ENCODE measurements at places on chromosomes 2 and 18.
A peak's percentile ranks its signal among the peaks of the same experiment; 100 is the strongest.

GRCh38 chr18:37483984-37484819 is 81.4 kb downstream of the CELF4 start:
- DNase-seq = no peak

DNA sequence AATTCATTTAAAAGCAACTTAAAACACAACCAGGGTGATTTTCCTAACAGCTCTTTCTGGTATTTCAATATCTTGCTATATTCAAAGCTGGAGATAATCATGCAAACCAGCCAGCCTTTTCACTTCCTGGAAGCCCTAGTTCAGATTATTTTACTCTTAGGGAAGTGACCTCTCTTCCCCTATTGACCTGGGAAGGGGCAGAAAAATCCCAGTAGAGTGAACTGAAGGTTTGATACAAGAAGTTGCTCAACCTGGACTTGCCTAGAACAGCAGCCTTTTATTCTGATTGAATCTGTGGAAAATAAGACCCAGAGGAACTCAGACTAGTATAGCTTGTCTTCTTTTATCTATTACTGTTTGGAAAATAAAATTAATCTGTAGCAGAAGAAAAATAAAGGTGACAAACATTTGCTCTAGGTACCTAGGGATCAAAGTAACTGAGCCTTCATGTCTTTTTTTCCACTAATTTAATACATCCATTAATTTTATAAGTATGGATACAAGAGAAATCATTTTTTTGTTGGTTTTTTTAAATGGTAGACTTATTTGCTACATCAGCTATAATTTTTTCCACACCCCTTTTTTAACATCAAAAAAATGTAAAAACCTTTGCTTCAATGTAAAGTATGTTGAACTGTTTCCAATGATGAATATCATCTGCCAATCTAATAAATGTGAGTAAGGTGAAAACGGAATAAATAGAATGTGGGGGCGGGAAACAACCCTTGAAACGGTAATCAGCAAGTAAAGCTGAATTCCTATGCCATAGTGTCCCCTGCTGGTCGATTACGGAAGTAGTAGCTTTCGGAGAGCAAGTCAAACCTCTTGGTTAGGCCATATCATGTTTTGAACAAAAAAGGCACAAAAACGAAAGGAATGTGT is 629.9 kb downstream of the NRXN1 start:
- peak; percentile 47 for DNase-seq

DNA sequence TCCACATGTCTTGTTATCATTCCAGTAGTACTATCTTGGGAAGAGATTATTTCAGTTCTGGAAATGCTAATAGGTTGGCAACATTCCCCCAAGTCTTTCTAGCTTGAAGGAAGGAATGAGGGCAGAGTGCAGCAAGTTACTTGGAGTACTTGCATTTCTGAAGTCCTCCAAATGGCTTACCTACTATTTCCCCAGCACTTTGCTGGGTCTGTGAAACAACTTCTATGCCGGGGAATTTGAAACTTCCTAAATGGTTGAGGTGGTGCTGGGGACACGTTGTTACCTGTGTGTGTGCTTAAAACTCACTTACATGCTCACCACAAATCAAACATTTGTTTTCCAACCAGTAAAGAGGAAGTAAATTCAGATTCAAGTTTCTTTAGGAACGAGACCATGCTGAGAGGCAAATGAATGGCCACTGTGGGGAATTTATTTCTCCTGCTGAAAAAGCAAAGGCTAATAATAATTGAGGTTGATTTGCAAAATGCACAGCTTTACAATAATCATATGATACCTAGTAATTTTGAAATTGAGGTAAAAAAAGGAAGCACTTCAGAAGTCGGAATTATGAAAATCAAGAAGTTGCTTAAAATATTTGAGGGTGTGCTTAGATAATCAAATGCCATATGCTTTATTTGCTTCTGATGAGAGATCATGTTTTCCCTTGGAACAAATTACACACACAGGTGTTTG is 1167.7 kb upstream of the ZEB2 start:
- DNase-seq = no peak

DNA sequence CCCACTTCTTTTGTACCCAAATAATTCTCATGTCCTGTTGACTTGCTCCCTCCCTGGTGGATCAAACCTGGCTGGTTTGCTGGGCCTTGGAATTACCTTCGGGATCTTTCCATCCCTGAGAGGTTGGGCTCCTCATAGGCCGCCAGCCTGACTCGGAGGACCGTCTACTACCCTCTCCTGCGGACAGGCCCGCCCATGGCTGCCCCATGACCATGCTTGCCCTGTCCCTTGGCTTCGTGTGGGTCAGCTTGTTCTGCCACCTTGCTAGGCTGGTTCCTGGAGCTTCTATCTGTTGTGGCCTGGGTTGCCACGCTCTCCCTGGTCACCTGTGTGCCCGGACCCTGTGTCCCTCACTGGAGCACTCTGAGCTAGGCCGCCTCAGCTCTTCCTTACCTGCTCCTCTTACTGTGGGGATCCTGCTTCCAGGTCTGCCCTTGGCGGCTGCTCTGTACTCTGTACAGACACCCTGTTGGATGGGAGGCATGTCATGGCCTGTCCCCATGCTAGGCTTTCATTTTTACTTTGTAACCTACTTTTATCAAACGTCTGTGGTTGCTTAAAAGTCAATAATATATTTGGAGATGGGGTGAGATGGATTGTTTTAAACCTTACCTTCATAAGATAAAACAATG is 29.7 kb upstream of the FHL2 start:
- no peak for DNase-seq

DNA sequence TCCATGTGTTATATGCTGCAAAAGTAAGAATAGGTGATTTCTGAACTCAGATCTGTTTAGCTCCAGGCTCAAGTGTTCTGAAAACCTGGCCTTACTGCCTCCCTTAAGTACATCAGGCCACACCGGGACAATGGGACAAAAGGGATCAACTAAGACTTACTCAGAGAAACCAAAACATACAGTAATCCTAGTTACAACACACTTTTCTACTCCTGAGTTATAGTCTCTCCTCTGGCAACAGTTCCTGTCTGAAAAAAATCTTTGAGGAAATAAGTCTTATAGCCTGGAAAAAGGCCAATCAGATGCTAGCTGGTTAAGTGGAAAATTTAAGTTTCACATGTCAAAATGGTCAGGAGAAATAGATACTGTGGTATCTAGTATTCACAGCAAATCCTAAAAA is 5.6 kb downstream of the METTL5 start:
- DNase-seq = no peak

- no peak for DNase-seq
Measured at GRCh38 chr2:230152334-230152733, 67.5 kb downstream of the SP110 start.

- DNase-seq = no peak
Measured at GRCh38 chr2:21263622-21264021, 139.9 kb downstream of the TDRD15 start.

DNA sequence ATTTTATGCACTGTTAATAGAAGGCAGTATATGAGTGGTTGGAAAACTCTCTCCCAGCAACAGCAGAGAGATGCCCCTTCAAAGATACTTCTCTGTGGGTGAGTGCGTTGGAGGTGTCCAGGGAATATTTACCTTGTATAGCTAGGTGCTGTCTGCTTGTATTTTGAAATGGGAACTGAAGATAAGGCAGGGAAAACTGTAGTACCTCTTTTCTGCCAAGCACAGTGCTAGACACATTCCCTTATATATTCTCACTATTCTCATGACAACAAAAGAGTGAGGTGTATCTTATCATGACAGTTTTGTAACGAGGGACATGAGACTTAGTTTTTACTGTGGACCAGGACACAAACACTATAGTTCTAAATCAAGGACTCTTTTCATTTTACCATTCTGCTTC is 2.1 kb downstream of the TTC39C start:
- DNase-seq = no peak

DNA sequence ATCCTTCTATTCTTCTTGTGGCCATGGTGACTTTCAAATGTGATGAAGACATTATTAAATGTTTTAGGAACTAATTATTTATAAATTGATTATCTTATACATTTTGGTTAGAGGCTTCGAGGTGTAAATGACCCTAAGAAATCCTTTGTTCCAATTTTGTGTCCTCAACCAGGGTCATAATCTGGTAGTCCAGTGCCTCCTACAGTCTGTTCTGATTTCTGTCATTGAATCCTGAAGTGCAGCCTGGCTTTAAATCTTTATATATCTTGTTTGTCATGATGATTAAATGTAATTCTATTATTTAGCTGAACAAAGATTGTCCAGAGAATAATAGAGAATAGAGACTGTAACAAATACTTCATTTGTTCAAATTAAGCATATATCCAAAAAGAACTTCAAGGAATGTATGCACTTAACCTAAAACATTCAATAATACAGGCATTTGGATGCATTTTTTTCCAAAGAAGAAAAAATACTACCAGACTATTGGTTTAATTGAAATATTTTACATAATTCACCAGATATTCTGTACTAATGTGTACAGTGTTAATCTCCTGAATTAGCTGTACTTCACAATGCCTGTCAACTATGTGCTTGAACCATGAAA is 89.8 kb downstream of the PRPF40A start:
- DNase-seq = no peak

DNA sequence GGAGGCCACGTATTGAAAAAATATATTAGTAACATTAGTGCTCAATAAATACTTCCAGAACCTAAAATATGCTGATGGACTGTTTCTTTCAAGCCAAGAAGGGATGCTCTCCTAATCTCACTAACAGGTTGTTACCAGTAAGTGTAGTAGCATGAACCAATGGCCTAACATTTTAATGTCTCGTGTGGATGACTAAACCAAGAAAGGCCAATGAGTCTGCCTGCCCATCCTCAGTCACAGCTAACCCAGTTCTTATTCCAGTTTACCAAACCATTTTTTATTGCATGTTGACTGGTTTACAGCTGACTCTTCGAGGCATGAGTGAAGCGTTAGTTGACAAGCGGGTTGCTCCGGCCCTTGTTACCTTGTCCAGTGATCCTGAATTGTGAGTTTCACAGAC is 45.1 kb upstream of the TNFRSF11A start:
- DNase-seq = no peak

DNA sequence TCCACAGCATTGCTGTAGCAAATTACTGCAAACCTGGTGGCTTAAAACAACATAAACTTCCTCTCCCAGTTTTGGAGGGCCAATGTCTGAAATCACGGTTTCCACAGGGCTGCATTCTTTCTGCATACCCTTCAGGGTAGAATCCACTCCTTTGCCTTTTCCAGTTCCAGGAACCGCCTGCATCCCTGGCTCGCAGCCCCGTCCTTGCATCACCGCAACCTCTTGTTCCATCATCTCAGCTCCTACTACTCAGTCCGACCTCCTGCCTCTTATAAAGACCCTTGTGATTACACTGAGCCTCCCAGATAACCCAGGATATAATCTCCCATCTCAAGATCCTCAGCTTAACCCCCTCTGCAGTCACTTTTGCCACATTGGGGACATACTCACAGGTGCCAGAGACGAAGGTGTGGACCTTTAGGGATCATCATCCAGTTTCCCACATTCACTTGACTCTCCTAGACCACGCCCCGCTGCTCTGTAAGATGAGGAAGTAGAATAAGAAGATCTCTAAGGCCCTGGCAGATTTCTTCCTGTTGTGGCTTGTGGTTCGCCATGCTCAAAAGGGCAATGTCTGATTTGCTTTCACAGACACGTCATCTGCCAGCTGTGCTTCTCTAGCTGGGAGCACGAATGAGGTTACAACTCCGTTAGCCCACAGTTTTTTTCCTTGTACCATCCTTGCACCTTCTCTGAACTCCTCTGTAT is 103.6 kb upstream of the AGAP1 start:
- DNase-seq = no peak

DNA sequence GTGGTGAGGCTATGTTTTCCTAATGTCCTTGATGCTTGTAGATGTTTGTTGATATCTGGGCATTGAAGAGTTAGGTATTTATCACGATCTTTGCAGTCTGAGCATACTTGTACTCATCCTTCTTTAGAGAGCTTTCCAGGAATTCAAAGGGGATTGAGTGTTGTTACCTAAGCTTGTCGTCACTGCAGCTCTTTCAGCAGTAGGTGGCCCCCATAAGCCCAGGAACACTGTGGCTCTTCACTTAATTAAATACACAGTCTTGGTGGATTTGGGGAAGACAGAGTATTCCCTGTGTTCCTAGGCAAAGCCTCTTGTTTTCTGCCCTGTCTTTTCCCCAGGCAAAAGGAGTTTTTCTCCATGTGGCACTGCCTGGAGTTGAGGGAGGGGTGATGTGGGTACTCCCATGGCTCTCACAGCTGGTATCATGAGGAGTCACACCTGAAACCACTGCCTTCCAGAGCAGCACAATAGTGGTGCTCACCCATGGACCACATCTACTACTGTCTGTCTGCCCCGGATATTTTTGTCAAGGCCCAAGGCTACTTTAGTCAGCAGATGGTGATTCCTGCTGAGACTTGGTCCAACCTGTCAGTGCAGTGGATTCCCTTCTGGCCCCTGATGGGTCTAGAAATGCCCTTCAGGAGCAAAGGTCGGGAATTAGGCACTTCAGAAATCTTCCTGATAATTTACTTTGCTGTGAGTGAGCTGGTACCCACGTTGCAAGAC is 95.7 kb downstream of the GALNT13 start:
- DNase-seq = no peak

- no peak for DNase-seq
Measured at GRCh38 chr2:71927757-71928715, 219.6 kb downstream of the CYP26B1 start.

DNA sequence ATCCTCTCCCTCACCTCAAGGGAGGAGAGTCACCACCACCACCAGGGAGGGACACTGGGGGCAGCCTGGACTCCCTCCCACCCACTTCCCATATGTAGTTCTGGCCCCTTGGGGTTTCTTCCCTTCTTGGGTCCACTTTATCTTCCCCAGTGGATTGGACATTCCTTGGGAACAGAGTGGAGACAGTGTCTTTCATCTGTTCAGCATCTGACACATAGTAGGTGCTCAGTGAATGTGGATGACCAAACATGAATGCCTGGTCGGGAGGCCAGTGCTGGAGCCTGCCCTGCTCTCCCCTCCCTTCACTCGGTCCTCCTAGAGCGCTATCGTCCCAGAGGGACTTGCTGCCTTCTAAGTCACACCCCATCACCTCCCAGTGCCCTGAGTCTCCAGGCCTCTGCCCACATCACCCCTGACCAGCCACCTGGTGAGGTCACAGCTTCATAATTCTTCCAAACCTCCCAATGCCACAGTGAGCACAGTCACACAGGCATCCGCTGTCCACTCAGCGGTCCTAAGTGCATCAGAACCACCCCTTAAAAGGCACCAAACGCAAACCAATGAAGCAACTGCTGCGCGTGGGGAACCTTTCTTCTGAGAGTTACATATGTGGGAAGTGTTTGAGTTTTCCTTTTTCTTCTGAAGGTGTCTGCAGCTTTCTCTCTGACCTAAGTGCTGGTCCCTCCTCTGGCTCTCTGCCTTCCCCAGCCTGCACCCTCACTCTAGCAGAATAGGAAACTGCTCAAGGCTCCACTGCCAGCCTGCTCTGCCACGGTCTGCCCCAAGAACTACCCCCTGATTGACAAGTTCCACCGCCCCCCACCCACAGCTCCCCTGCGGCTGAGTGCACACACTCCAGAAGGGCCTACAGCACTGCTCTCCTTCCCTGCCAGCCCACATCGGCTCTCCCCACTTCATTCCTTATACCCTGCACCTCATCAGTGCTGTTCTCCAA is 7.2 kb upstream of the SFXN5 start:
- no peak for DNase-seq

- no peak for DNase-seq
Measured at GRCh38 chr2:64036034-64036705, 16.9 kb upstream of the VPS54 start.

Measured in left hindlimb (tissue), 1 donor.